ENCODE measurements at places on chromosomes 4 and X.

GRCh38 chrX:136166221-136166855 is 19.0 kb downstream of the FHL1 start:
- no peak for DNase-seq

GRCh38 chr4:39713691-39714090 is 15.8 kb downstream of the UBE2K start:
- DNase-seq = no peak

DNA sequence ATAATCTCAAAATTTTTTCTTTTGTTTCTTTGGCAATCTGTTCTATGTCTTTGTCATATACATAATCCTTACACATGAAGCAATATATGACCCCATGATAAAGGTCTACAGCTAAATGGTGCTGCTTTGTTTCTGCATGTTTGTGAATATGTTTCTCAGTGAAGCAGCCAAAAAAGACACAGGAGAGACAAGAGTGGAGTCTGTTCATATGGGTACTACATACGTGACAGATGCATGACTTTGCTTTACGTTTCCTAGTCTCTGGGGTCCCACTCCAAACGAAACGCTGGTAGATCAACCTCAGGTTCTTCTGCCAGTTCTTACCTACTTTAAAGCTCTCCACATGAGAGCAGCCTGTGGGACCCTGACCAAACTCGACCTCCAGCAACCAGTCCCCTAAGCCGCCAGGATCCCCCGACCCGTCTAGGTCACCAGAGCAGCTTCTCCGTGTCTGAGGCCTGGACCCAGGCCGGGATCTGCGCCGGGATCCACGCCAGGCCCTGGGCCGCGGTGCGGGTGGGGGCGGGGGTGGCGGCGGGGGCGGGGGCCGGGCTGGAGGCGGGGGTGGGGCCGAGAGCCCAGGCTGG is 1.5 kb downstream of the USP51 start:
- DNase-seq = no peak

- DNase-seq = peak; percentile 32
Measured at GRCh38 chr4:123597586-123597985, 201.0 kb downstream of the SPRY1 start.

DNA sequence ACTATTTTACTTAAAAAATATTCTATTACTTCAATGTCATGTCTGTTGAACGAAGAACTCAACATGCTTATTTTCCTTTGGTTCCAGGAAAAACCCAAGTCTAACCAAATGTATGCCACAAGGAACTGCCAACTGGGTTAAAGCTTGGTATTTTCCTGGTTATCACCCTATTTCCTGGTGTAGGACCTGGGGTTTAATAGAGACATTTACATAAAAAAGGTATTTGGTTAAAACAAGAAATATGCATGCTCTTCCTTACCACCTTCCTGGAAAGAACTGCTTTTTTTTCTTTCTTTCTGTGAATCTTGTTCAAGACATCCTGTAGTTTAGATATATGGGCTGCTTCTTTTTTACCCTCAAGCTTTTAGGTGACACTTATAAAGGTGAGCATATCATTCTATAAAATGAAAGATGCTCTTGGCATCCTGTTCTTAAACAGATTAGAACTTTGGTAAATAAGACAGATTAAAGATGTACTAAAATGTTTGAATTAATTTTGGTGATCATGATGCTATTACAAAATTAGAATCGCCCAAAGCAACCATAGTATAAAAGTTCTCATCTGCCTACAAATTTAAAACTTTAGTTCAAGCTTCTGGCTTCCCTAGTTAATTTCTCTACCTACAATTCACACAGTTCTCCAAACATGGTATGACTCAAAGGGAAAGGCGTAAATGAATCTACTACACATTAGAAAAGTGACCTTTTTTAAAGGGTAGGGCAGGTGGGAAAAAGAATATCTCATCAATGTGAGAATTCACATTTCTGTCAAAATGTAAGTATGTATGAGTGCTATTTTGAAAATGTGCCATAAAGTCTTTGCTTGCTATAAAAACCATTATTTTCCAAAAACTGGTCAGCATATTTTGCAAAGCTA is 103.5 kb downstream of the CNOT6L start:
- no peak for DNase-seq

- peak; percentile 36 for DNase-seq
Measured at GRCh38 chr4:4427121-4427870, 40.4 kb downstream of the NSG1 start.

Measured in HT1080 (cell line).